AG10803 (cell line): ENCODE measurements at places on chromosomes 5 and 9.

DNA sequence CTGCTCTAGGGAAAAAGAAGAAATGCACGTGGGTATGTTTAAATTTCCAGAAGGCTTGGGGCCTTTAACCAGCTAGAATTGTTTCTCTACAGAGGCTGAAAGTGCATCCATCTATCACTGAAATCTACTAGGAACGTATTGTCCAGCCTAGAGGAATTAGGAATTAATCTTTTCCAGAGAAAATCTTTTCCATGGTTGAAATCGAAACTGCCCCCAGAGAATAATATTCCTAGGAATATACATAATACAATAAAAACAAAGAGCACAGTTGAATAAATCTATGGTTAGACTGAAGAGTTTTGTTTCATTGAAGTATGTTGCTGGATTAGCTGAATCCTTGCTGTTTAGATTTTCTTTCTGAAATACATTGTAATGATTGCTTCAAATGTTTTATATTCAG is 378.5 kb downstream of the PLK2 start:
- DNase-seq: no peak

GRCh38 chr5:83518319-83519061 is 46.9 kb downstream of the VCAN start:
- peak; percentile 29 for DNase-seq

DNA sequence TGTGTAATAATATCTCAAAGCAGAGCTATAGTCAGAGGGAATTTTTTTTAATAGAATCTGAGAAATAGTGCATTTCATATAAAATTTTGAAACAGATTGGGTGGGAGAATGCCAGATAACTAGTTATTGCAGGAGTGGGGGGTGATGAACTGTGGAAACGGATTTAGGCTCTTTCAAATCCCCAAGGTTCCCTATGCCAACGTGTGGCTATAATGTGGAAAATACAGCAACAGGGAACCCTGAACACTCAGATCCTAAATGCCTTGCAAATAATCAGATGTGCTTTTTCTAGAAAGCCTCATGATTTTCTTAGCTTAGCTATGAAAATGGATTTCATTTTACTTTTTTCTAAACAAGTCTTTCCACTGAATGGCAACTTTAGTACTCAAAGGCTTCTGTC is 180.5 kb upstream of the DMAC1 start:
- DNase-seq: no peak

GRCh38 chr5:166909040-166909439 is 1382.4 kb upstream of the WWC1 start:
- DNase-seq: no peak

DNA sequence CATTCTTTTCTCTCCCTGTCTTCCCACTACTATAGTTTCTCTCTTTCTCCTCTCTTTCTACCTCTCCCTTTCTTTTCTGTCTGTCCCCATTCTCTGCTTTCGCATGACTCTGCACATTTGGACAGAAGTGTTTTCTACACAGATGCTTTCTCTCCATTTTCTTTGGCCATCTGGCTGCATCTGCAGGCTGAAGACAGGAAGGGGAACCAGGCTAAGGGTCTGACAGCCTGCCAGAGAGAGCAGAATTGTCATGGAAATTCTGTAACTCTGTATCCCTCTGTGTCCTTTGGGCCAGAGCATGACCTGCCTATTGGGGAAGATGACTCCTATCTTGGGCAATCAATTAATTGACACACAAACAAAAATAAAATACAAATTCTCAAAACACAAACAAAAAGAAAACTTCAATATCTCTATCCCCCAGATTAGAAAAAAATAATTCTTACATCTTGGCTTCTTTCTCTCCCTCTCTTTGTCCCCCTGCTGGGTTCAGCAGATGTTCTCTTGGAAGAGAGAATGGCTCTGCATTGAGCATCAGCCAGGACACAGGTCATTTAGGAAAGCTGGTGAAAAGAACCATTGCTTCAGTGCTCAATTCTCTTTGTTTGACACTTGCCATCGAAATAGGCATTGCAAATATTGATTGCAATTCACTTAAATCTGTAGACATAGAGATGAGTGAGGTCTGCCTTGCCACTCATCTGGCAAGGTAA is 415.9 kb upstream of the KLF4 start:
- peak; percentile 27 for DNase-seq

DNA sequence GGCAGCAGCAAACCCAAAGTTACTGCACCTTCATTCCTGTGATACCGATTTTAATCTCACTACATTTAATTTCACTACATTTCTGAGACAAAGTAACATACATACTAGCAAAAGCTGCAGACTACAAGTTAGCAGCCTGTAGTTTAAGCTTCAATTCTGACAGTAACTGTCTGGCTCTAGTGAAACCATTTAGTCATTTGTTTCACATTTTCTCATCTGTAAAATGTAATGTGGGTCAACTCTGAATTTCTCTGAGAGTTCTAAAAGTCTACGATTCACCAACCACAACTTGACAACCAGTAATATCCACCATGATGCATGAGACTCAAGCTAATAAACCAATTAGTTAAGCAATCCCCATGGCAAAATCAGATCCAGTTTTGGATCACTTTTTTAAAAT is 408.9 kb downstream of the PDE4D start:
- no peak for DNase-seq

GRCh38 chr9:91991721-91992341 is 41.8 kb upstream of the ROR2 start:
- peak; percentile 54 for DNase-seq

GRCh38 chr9:36818965-36819870 is 214.8 kb downstream of the PAX5 start:
- no peak for DNase-seq

- DNase-seq: no peak
Observed at GRCh38 chr9:32558408-32558934, 6.1 kb upstream of the TOPORS start.

- DNase-seq: no peak
Observed at GRCh38 chr5:174718880-174719610, 5.3 kb upstream of the MSX2 start.

- DNase-seq: no peak
Observed at GRCh38 chr5:15515229-15515628, 15.2 kb downstream of the FBXL7 start.

DNA sequence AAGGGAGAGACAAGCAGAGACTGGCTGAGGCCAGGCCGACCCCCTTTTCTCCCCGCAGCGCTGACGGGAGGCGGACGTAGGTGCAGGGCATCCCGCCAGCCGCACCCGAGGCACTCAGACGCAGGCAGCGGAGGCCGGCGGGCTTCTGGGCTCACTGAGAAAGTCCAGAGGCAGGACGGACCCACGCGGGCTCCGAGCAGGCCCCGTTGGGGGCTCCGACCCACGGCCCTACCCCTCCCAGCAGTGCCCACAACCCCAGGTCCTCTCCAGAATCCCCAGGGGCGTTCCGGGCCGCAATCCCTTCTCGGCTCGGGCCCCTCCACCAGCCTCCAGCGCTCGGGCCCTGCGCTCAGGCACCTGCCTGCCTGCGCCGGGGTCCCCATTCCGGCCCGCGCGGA is 543 bp downstream of the MTMR12 start:
- DNase-seq: peak; percentile 70

GRCh38 chr9:121394292-121394691 is 24.2 kb upstream of the STOM start:
- DNase-seq: no peak

GRCh38 chr5:124956471-124957029 is 210.1 kb upstream of the ZNF608 start:
- no peak for DNase-seq

- no peak for DNase-seq
Observed at GRCh38 chr5:57207681-57208080, 33.8 kb downstream of the GPBP1 start.

- DNase-seq: peak; percentile 30
Observed at GRCh38 chr5:151708126-151708525, 21.4 kb upstream of the SPARC start.

DNA sequence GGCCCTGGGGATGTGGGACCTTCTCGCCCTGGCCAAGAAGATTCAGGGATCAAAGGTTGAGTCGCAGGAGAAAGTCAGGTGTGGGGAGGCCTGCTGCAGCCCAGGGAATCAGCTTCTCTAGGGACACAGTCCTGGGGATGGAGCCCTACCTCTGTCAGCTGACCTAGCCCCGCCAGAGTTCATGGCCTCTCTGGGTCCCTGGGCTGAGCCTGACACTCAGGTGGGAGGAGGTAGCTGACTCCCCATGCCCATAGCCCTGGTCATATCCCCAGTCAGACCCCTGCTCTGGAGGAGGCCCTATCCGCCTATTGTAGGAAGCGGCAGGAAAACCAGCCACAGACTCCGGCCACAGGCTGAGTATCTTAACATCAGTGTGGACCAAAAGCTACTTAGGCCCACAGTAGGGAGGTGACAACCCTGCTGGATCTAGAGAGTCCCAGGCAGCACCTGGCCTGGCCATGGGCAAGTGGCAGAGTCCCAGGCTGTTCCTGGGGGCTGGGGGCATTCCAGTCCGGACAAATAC is 15.0 kb upstream of the MRNIP start:
- no peak for DNase-seq

DNA sequence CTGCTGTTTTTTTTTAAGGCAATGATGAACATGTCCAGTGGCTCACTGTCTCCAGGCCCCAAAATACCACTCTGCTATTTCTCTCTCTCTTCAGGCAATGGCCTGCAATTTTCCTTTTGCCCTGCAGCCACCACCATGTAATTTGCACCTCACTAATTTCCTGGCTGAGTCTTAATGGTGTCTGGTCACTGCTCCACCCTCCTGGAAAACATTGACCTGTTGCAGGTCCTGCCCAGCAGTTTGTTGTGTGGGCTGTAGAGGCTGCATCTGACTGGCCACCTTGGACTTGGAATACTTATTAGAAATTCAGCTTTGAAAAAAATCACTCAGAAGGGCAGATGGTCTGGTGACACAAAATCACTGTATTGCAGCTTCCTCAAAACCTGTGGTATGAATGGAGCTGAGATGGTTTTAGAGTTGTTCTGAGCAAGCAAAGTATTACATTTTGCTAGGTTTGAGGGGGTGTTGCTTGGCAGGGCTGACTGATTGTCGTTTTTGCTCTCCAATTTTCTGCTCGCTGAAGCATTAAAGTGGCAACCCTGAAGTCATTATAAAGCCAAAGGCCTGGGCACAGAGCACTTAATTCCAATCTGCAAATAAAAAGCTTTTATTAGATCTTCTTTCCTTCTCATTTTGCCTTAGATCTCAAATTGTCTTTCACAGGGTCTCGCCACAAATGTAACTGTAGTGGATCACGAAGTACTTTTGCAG is 134.8 kb downstream of the TMEM174 start:
- no peak for DNase-seq

GRCh38 chr9:109092051-109092580 is 27.6 kb downstream of the TMEM245 start:
- DNase-seq: no peak

- no peak for DNase-seq
Observed at GRCh38 chr5:109313127-109313526, 96.6 kb downstream of the PJA2 start.

GRCh38 chr5:176702671-176703641 is 55.7 kb downstream of the TSPAN17 start:
- no peak for DNase-seq

DNA sequence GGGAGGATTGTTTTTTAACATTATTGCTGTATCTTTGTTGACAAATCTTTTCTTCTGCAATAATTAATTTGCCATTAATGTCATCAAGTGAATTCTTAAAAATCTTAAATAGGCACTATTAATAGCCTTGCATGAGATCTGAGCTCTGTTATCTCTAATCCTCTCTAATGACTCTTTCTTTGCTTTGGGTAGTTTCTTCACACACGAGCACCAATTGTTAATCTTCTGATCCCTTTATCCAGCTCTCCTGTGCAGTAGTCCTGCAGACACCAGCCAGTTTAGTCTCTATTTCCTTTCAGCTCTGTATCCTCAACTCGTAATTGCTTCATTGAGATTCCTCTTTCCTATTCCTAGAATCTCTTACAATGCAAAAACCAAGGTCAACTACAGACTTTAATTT is 8.1 kb downstream of the SPINK14 start:
- no peak for DNase-seq

- DNase-seq: no peak
Observed at GRCh38 chr9:92534674-92535073, 1.1 kb downstream of the ECM2 start.

DNA sequence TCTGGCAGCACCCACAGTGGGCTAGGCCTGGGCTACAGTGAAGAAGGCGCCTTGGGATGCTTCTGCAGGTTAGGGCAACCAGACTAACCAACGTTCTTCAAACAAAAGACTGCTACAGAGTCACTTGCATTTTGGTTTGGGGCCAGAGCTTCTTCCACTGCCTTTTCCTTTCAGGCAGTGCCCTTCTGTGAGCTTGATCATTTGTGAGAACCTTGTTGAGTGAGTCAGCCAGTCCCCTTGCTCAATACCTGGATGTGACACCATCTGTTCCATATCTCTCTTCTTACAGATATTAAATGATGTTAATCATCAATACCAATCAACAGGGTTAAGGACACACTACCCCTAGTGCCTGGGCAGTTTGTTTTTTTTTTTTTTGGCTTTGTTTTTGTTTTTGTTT is 46.5 kb upstream of the VDAC1 start:
- DNase-seq: peak; percentile 25

GRCh38 chr5:80481019-80481893 is 6.6 kb upstream of the FAM151B start:
- peak; percentile 69 for DNase-seq

DNA sequence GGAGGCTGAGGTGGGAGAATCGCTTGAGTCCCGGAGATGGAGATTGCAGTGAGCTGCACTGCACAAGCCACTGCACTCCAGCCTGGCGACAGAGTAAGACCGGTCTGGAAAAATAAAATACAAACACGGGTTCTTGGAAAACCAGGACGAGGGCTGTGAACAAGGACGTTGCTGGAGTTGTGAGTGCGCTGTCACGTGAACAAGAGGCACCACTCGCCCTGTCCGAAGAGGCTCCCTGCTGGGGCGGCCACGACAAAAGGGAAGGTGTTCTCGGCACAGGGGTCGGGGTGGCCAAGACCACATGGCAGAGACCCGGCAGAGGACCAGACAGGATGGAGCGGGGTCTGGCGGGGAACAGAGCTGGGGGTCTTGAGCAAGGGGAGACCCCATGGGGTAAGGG is 30.6 kb upstream of the UBAC1 start:
- DNase-seq: no peak

DNA sequence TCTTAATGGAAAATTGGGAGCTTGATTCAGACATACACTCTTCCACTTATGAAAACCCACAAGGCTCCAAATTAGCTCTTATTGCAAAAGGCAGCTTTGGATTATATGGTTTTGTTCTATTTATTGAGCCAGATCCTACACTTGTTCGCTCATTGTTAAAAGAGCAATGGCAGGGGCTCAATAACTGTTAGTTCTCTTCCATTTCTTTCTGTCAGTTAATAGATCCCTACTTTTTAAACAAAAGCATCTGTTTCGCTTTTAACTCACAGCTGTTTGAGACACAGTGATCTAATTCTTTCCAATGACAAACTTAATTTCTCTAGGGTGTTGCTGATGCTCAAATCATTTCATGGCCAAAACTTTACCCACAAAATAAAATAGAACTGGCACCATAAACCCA is 11.7 kb downstream of the C5 start:
- no peak for DNase-seq
